Upper lobe of right lung (tissue), 1 donor: ENCODE measurements at places on chromosomes 1 and 21. TPM values are rescaled to one million over a fixed set of nuclear protein-coding genes. Genes with fewer than 3 reads are reported as not detected.

ARHGEF16 gene
- 12.2 TPM for total RNA-seq

GRCh38 chr1:228871314-228872061 lies 136.2 kb downstream of the RHOU start:
- no peak overlapping the region for H3K27ac ChIP-seq
- H3K27me3 ChIP-seq = no peaks in the 10 kb centered on the region
- no peaks in the 10 kb centered on the region for H3K4me1 ChIP-seq
- no peak for DNase-seq
- H3K4me3 ChIP-seq = no peak overlapping the region

DNA sequence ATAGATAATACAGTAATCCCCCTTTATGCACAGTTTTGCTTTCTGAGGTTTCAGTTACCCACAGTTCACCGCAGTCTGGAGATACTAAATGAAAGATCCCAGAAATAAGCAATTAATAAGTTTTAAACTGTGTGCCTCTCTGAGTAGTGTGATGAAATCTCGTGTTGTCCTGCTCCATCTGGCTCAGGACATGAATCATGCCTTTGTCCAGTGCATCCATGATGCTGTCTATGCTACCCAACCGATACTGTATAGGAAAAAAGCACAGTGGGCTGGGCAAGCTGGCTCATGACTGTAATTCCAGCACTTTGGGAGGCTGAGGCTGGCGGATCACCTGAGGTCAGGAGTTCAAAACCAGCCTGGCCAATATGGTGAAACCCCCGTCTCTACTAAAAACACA lies 85.0 kb upstream of the SLC2A1 start:
- no peaks in the 10 kb centered on the region for H3K4me1 ChIP-seq
- no peak for DNase-seq
- H3K27me3 ChIP-seq = no peaks in the 10 kb centered on the region
- no peaks in the 10 kb centered on the region for H3K36me3 ChIP-seq
- no peak overlapping the region for H3K27ac ChIP-seq

- no peak for DNase-seq
- H3K4me3 ChIP-seq = no peak overlapping the region
- no peaks in the 10 kb centered on the region for H3K36me3 ChIP-seq
- H3K27me3 ChIP-seq = no peaks in the 10 kb centered on the region
Observed at GRCh38 chr1:213939888-213940287, 47.9 kb upstream of the PROX1 start.

- H3K4me3 ChIP-seq = no peak overlapping the region
- H3K27me3 ChIP-seq = no peaks in the 10 kb centered on the region
- no peaks in the 10 kb centered on the region for H3K36me3 ChIP-seq
- no peak for DNase-seq
- no peak overlapping the region for H3K27ac ChIP-seq
Observed at GRCh38 chr1:237975903-237976302, 85.2 kb upstream of the ZP4 start.

GRCh38 chr1:156889802-156890580 lies 3.5 kb upstream of the PEAR1 start:
- H3K27me3 ChIP-seq = peaks cover 14% of the 10 kb centered on the region
- peak; percentile 83 for DNase-seq
- H3K4me3 ChIP-seq = no peak overlapping the region
- no peak overlapping the region for H3K27ac ChIP-seq
- H3K4me1 ChIP-seq = peaks cover 12% of the 10 kb centered on the region

- DNase-seq = no peak
- no peaks in the 10 kb centered on the region for H3K36me3 ChIP-seq
- peaks cover 21% of the 10 kb centered on the region for H3K4me1 ChIP-seq
- H3K4me3 ChIP-seq = no peak overlapping the region
- no peaks in the 10 kb centered on the region for H3K27me3 ChIP-seq
Observed at GRCh38 chr1:152049291-152050083, 12.7 kb upstream of the S100A11 start.
